ENCODE measurements at places on chromosomes 1 and 21.

DNA sequence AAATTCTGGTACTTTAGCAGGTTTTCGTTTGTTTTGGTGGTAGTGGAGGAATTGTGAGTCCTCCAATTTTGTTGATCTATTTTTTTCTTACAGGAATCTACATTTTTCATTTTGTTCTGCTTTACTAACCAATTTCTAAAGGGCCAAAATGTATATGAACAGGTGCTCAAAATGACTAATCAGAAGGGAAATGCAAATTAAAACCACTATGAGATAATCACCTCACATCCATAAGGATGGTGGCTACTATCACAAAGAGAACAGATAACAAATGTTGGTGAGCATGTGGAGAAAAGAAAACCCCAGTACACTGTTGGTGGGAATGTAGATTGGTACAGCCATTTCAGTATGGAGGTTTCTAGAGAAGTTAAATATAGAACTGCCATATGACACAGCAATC lies 134.2 kb downstream of the LMO4 start:
- DNase-seq = no peak

DNA sequence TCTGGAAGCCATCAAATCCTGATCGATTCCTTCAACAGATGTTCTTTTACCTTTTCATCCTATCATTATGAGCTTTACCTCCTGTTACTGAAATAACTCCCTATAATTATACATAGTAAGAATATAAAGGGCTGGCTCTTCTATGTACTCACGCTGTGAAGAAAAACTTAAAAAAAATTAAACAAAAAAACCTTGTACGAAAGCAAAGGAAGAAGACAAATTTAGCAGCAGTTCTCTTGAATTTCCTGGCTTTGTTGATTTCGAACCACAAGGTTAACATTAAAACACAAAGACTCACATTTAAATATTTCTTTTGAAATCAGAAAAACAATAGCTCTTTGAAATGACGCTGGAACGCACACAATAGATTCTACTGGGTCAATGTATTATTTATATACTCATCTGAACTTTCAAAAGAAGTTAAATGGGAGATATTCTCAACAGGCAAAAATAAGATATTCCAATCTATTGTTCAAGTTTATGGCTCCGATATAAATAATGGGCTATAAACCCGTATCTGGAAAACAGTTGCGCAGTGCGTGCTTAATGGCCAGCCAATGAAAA lies 13.6 kb upstream of the SPEN start:
- DNase-seq = no peak

- no peak for DNase-seq
Observed at GRCh38 chr1:172431721-172432192, 11.3 kb downstream of the C1orf105 start.

DNA sequence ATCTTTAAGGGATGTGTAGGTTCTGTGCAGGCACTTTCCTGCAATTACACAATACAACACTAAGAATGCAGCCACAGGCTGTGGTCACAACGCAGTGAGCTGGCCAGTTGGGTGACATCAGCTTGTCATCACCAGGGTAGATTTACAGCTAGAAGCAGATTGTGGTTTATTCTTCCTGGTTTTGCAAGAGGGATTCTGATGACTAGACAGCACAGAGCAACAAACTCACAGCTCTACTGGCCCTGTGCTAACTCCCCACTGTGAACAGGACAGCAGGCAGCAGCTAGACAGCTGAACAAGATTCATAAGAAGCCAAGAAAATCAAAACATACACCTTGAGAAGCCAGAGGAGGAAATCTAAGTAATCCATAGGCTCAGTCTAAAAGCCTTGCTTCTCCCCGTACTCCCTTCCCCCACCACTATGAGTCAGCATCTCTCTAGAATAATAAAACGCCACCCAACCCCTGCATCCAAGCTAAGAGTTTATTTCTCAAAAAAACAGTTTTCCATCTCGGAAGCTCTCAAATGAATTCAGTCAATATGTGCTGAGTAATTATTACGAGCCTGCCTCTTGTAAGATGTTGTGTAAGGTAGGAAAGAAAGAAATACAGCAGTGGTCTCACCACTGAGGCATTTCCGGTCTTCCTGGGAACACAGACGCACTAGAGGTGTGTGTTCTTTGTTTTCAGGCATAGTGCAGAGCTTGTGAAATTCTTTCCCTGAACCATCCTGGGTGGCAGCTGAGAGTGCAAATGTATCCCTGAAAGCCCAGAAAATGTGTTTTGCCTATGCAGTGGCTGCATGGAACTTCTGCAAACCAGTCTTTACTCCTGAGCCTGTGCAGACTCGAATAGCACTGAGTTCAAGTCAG lies 162.8 kb downstream of the NTPCR start:
- no peak for DNase-seq

All from stimulated activated CD4-positive, alpha-beta T cell treated with anti-CD3 and anti-CD28 coated beads, Interleukin-1b, Interleukin-23, amount 100 ng/mL, for 1 hour (primary cell).